ENCODE measurements at places on chromosomes 5 and 9.

GRCh38 chr5:125446986-125447385 is 700.5 kb upstream of the ZNF608 start:
- DNase-seq: no peak

DNA sequence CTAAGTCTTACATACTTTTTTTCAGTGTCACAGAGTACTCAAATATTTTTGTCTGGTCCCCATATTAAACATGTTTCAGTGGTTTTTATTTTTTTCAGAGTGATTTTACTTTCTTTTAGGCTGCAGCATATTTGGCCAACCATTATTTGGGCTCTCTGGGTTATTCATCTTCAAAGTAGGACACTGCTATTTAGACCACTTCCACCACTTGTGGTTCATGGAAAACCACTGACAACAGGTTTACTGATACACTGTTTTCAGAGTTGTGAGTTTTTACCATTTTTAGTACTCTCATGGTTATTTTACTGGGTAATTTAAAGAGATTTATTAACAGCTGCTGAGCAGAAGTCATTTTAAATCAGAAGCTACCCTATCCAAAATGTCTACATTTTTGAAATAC is 437.6 kb downstream of the KIAA0825 start:
- DNase-seq: no peak

- DNase-seq: no peak
Measured at GRCh38 chr9:109821711-109822110, 41.7 kb downstream of the PALM2AKAP2 start.

DNA sequence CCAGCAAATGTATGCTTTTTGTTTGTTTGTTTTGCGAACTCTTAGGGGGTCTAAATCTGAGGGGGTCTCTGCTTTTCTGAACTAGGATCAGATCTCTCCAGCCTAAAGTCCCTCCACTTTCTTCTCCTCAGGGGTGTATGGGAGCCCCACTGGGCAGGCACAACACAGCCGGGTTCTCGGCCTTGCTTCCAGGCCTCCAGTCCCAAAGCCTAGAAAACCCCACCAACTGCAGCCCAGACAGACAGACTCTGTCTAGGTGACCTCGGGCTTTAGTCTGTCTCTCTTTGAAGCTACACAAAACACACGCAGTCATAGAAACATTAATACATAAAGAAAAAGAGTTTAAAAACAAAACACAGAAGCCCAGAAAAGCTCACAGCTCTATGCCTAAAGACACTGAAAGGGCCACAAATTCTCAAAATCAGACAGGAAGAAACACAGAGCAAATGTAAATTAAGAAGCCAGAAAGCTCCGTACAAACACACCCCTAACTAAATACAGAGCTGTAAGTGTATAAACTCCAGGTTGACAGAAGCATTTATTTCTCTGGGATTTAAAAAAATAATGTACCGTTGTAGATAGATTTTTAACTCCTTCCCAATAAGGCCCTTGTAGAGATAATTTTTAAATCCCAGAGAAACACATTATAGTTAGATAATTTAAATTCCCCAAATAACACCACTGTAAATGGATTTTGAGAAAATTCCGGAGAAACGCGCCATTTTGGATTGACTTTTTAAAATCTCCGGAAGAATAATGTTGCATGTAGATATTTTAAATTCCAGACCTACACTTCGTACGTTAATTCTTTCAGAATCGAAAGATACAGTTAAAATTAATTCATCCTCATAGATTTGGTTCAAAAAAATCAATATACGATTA is 2.0 kb downstream of the PITX1 start:
- DNase-seq: peak; percentile 44

DNA sequence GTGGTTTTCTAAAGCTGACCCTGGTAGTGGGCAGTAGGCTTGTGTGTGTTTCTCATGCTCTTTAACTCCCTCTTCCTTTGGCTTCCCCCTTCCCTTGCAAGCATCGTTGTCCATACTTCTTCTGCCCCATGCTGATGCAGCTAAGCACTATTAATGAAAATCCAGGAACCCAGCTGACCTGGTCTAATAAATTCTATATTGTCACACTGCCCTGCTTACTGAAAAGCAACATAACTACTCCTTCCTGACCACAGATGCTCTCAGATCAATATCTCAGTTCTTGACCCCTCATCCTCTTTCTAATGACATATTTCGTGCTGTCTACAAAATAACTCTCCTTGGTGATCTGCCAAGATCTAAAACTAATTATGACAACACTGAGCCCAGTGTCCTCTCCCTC is 405.5 kb downstream of the EFNA5 start:
- DNase-seq: no peak

DNA sequence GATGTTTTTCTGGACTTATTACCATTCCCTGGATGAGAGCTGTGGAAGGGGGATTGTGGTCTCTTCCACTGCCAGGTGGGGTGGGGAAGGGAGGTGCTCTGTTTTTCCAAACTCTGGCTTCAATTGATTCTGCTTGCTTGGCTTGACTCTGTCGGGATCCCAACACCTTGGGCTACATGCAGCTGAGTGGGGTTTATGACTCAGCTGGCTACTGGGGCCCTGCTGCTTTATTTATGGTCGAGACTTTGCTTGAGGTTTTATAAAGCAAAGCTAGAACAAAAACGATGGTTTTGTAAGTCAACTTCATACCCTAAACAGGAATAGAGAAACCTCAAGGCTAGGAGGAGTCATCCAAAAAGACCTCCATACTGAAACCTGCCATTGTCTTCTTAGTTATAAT is 76.3 kb downstream of the AOPEP start:
- no peak for DNase-seq

DNA sequence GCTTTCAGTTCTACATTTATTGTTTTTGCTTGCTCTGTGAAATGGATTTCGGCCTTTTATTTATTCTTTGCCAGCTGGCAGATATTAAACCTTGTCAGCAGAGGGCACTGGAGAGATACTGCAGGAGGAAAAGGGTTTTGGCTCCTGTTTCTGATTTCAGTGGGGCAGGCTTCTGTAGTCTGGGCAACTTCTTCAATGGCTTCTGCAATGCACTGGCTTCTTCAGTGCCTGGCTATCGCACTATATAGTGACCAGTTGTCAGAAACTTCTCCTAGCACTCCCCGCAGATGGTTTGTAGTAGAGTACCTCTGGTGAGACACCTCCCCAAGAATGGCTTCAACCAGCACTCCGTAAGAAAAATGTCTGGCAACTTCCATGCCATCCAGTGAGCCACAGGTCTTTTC is 3.2 kb upstream of the NFX1 start:
- DNase-seq: peak; percentile 84

- peak; percentile 80 for DNase-seq
Measured at GRCh38 chr5:138068742-138069600, 14.9 kb upstream of the WNT8A start.

- no peak for DNase-seq
Measured at GRCh38 chr5:2651116-2651515, 100.4 kb downstream of the IRX2 start.

- DNase-seq: peak; percentile 56
Measured at GRCh38 chr5:31144364-31144763, 49.1 kb upstream of the CDH6 start.

DNA sequence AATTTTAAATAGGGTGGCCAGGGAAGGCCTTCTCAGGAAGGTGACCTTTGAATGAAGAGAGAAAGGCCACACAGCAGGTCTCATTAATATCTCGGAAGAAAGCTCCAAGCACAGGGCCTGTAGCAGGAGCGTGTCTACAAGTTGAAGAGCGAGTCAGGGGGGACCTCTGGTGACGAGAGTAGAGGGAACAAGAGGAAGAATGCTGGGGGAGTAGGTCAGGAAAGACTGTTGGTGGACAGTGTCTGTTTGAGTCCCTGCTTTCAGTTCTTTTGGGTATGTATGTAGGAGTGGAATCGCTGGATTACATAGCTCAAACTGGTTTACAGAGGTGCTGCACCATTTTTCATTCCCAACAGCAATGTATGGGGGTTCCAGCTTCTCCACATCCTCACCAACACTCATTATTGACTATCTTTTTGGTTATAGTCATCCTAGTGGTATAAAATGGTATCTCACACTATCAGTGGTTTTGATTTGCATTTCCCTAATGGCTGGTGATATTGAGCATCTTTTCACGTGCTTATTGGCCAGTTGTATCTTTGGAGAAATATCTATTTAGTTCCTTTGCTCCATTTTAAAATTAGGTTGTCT is 55.8 kb downstream of the NUP214 start:
- peak; percentile 42 for DNase-seq

GRCh38 chr9:94256007-94256406 is 3.1 kb upstream of the ZNF169 start:
- no peak for DNase-seq

Measured in OCI-M1 (cell line).